ENCODE measurements at places on chromosomes 3 and 15.
A peak's percentile ranks its signal among the peaks of the same experiment; 100 is the strongest.

DNA sequence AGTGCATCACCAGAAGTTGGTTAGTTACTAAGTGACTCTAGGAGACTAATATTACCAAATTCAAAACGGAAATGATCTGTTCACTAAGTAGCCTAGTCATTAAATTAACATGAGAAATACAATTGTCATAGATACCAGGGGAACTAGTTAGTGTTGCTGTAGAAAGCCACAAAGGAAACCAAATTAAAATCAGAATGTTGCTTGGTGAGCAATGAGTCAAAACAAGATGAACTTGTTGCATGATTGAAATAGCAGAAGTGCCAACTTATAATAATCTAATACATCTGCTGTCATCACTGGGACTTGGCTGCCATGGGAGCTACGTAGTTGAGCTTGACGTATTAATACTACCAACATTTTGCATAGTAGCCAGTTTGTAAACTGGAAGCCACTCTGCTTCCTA, 458.1 kb downstream of the DIPK2A start:
- H3K27ac ChIP-seq = no peak overlapping the region
- H3K36me3 ChIP-seq = no peaks in the 10 kb centered on the region
- H3K4me3 ChIP-seq = no peak overlapping the region

DNA sequence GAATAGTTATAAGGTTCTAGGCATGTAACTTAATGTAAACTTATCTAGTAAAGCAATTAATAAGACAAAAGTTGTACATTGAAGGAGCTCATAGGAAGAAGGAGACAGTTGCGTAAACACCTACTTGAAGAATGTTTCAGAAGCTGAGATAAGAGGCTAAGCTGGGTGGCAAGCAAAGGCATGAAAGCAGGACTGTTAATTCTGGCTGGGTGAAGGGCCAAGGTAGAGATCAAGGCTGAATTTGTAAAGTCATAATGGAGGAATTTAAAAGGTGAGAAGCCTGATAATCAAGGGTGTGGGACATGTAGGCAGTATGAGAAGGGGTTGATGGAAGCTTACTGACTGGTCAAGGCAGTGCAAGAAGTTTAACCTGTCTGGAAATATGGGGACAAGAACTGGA, 80.4 kb upstream of the TGFBR2 start:
- H3K27ac ChIP-seq = no peak overlapping the region
- H3K4me1 ChIP-seq = no peaks in the 10 kb centered on the region
- no peaks in the 10 kb centered on the region for H3K36me3 ChIP-seq
- H3K4me3 ChIP-seq = no peak overlapping the region

DNA sequence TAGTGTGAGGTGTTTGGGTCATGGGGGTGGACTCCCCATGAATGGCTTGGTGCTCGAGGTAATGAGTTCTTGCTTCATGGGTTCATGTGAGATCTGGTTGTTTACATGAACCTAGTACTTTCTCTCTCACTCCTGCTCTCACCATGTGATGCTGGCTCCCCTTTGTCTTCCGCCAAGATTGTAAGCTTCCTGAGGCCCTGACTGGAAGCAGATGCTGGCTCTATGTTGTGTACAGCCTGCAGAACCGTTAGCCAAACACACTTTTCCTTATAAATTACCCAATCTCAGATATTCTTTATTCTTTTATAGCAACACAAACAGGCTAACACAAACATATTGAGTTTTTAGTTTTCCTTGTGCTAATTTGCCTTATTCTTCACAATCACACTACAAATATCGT, 3.2 kb upstream of the CSPG5 start:
- no peak overlapping the region for H3K4me3 ChIP-seq
- H3K27me3 ChIP-seq = no peaks in the 10 kb centered on the region
- no peak for DNase-seq
- H3K27ac ChIP-seq = no peak overlapping the region

DNA sequence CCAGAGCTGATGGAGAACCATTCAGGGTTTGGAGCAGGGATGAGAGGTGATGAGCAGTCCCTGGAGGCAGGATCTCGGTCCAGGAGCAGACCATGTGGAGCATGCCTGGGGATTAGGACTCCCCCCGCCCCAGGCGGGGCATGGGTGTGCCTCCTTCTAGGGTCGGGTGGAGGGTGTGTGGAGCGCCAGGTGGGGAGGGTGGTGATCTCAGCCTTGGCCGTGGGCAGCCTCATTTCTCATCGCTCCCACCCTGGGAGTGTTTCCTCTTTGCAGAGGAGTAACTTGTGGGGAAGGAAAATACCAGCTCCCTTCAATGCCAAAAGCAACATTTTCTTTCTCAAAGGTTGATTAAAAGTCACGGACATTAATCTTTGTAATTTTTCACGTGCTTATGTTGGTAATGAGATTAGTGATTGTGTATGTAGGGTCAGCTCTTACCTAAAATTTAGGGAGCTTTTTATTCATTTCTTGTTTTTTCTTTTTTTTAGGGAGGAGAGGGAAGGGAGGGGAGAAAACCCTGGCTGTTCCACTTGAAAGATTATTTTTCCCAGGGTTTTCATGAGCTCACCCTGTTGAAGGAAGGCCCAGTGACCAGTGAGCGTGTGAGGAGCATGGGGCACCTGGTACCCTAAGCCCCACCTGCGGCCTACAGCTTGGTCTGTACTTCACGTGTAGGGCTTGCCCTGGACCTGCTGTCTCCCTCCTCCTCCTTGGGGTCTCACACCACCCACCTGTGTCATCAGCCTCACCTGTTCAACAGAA, 11.0 kb downstream of the FBLN2 start:
- no peaks in the 10 kb centered on the region for H3K27me3 ChIP-seq
- peak overlapping the region; percentile 69 for H3K27ac ChIP-seq
- no peaks in the 10 kb centered on the region for H3K36me3 ChIP-seq
- H3K4me3 ChIP-seq = no peak overlapping the region

DNA sequence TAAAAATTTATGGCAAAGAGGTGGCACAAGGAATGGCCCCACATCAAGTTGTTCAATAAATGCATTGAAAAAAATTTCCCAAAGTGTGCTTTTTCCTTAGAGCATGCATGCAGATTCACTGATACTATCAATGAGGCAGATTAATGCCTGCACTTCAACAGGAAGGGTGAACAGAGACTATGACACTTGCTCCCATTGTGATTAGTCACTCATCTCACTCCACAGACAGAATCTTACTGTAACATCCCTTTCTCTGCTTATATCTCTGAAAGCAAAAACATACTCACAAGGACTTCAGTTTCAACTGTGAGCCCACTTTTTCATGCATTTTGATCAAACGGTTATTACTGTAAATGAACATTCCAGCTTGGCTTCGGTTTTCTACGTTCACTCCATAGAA, 60.9 kb downstream of the MORC1 start:
- no peak for DNase-seq
- H3K4me1 ChIP-seq = no peaks in the 10 kb centered on the region
- H3K27me3 ChIP-seq = no peaks in the 10 kb centered on the region
- no peak overlapping the region for H3K27ac ChIP-seq
- H3K4me3 ChIP-seq = no peak overlapping the region
- no peaks in the 10 kb centered on the region for H3K36me3 ChIP-seq

DNA sequence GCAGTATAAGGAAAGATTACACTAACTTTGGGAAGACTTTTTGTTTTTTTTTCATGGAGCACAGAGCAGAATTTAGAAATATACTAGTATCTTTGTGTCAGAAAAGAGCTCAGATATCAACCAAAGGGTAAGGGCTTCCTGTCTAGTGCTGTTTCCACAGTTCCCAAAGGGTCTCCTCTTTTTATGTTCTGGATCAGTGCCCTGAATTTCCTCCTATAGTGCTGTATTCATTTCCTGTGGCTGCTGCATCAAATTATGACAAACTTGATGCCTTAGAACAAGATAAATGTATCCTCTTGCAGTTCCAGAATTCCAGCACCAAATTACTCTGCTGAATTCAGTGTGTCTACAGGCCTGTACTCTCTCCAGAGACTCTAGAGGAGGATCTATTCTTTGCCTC, 219.8 kb upstream of the THRB start:
- DNase-seq = no peak
- H3K4me3 ChIP-seq = no peak overlapping the region
- H3K27me3 ChIP-seq = no peaks in the 10 kb centered on the region
- H3K4me1 ChIP-seq = no peaks in the 10 kb centered on the region
- H3K36me3 ChIP-seq = no peaks in the 10 kb centered on the region

DNA sequence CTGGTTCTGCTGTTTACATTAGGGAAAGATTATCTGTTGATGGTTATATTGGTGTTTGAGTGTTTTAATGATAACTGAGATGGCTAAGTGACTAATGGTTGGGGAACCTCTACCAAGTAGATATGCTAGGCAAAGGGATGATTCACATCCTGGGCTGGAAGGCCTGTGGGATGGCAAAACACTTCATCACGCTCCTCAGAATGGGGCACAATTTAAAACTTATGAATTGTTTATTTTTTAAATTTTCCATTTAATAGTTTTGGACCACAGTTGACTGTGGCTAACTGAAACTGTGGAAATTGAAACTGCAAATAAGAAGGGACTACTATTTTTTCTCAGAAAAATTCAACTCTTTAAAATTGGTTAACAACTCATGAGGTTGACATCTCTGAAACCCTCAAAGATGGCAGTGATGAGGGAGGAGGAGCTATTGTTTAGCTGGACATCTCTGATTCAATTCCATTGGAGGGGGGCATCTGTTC, 100.5 kb upstream of the ZBED2 start:
- H3K27ac ChIP-seq = no peak overlapping the region
- no peaks in the 10 kb centered on the region for H3K27me3 ChIP-seq
- no peaks in the 10 kb centered on the region for H3K4me1 ChIP-seq
- no peak overlapping the region for H3K4me3 ChIP-seq
- DNase-seq = no peak

- no peaks in the 10 kb centered on the region for H3K36me3 ChIP-seq
- H3K4me1 ChIP-seq = no peaks in the 10 kb centered on the region
- H3K27ac ChIP-seq = no peak overlapping the region
- no peak overlapping the region for H3K4me3 ChIP-seq
- no peaks in the 10 kb centered on the region for H3K27me3 ChIP-seq
Measured at GRCh38 chr3:81462921-81463320, 298.5 kb downstream of the GBE1 start.

GRCh38 chr15:39539466-39539865, 41.4 kb upstream of the THBS1 start:
- peaks cover 8% of the 10 kb centered on the region for H3K4me1 ChIP-seq
- H3K27ac ChIP-seq = no peak overlapping the region
- H3K27me3 ChIP-seq = no peaks in the 10 kb centered on the region
- no peaks in the 10 kb centered on the region for H3K36me3 ChIP-seq
- H3K4me3 ChIP-seq = no peak overlapping the region

GRCh38 chr3:9669720-9670432, 20.6 kb downstream of the MTMR14 start:
- H3K36me3 ChIP-seq = no peaks in the 10 kb centered on the region
- H3K4me1 ChIP-seq = no peaks in the 10 kb centered on the region
- H3K27ac ChIP-seq = no peak overlapping the region
- no peak overlapping the region for H3K4me3 ChIP-seq

DNA sequence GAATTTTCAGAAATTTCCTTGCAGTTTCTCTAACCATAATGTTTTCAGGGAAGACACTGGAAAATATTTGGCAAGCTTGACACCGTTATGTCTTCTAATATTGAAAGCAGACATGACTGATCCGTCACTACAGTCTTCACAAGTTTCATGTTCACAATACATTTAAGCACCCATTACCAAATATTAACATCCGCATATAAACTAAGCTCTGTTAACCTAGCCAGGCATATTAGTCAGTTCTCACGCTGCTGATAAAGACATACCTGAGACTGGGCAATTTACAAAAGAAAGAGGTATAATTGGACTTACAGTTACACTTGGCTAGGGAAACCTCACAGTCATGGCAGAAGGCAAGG, 162.7 kb upstream of the LYSMD4 start:
- no peak overlapping the region for H3K4me3 ChIP-seq
- H3K27me3 ChIP-seq = no peaks in the 10 kb centered on the region
- H3K36me3 ChIP-seq = no peaks in the 10 kb centered on the region
- DNase-seq = no peak
- no peaks in the 10 kb centered on the region for H3K4me1 ChIP-seq

DNA sequence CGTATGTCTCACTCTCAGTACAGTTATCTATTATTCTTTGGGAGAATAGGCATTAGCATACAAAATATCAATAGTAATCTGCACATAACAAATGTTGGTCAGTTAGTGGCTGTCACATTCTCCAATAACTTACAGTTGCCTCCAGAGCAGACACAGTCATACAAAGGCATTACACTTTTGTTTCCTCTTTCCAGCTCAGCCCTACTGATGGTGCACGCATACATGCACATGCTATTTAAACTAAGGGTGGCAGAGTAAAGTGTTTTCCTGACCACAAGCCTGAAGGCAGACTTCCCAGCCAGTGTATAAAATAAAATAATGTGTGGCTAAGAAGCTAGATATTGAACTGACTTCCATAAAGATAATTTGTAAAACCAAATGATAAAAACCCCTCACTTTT, 47.6 kb downstream of the PHLDB2 start:
- H3K36me3 ChIP-seq = no peaks in the 10 kb centered on the region
- no peak overlapping the region for H3K4me3 ChIP-seq
- H3K27ac ChIP-seq = no peak overlapping the region
- no peaks in the 10 kb centered on the region for H3K27me3 ChIP-seq
- no peak for DNase-seq

DNA sequence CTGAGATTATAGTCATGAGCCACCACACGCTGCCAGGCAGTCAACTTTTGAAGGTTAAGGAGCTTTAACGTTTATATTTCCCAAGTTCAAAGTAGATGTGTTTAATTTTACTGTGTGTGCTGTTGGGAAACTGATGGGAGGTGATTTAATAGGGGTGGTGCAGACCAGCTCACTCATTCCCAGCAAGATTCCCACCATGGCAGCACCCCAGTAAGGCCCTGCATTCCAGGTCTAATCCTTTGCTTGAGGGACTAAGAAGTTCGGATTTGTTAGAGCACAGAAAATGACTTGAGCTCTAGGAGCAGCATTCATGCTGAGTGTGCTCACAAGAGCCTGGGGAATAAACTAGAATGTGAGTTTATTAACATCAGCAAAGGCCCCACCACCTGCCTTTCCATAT, 25.2 kb downstream of the TSEN2 start:
- H3K27ac ChIP-seq = peak overlapping the region; percentile 78
- no peaks in the 10 kb centered on the region for H3K36me3 ChIP-seq
- peaks cover 27% of the 10 kb centered on the region for H3K4me1 ChIP-seq

- no peaks in the 10 kb centered on the region for H3K4me1 ChIP-seq
- H3K27me3 ChIP-seq = no peaks in the 10 kb centered on the region
- H3K27ac ChIP-seq = no peak overlapping the region
- no peaks in the 10 kb centered on the region for H3K36me3 ChIP-seq
Measured at GRCh38 chr3:47741925-47742324, 39.8 kb downstream of the SMARCC1 start.

DNA sequence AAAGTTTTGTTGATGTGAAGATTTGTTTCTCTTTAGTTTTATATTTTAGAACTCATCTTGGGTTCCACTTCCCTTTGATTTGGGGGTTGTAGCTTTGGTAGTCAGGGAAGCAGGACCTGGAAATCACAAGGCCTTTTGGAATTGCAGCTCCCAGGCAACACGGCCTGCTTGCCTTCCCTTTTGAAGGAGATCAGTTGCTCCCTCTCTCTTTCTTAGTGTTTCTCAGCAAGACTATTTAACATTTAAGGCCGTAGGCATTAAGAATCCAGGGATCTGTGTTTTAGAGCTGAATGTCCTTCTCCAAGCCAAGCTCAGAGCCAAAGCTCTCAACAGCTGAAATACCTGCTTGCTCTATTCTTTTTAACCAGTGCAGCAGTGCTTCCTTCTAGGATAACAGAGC, 310.3 kb downstream of the PTPRG start:
- DNase-seq = no peak
- no peaks in the 10 kb centered on the region for H3K36me3 ChIP-seq
- no peak overlapping the region for H3K27ac ChIP-seq
- no peak overlapping the region for H3K4me3 ChIP-seq
- no peaks in the 10 kb centered on the region for H3K27me3 ChIP-seq
- H3K4me1 ChIP-seq = no peaks in the 10 kb centered on the region
